Camera-type eye (tissue), 1 donor: ENCODE measurements at places on chromosomes 6 and 20. TPM values are rescaled to one million over a fixed set of nuclear protein-coding genes. Genes with fewer than 3 reads are reported as not detected.

Gene RAB44
- 0.33 TPM for total RNA-seq

Gene ANGPT4
- total RNA-seq: 0.60 TPM

Gene COMMD7
- total RNA-seq: 31.9 TPM

Gene USP49
- total RNA-seq: 21.3 TPM

Gene LKAAEAR1
- 0.82 TPM for total RNA-seq
